ENCODE measurements at places on chromosomes 2 and 18.

GRCh38 chr2:202069170-202070067 lies 3.6 kb upstream of the KIAA2012 start:
- DNase-seq = no peak

DNA sequence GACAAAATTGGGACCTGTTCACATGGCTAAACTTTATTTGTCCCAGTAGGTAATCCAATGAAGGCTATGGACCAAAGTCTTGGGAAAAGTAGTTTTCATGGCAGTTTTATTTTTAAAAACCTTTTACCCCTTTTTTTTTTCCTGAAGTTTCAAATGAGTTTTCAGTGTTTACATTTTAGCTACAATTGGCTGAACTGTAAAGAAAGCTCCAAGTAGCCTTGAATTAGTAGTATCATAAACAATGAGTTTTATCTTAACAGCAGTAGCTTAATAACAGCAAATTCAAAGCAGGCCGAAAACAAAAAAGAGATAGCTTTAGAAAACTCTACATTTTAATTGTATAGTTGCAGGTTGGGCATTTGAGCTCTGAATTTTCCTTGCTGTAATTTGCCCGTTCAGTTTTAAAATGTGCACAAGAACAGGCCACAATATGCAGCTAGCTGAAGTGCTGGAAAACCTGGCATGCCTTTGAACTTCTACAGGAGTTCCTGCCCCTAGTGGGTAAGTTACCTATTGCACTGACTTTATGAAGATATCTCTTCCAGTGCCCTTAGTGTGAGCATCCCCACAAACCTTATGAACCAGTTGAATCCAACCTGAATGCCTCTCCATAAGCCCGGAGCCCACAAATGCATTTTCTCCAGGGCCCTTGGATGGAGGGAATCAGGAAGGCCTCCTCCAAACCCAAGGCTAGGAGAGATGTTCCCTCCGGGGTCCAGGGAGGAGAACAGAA lies 106.7 kb downstream of the XRCC5 start:
- DNase-seq = no peak

- peak; percentile 14 for DNase-seq
Observed at GRCh38 chr2:129396980-129397599, 582.4 kb upstream of the RAB6C start.

DNA sequence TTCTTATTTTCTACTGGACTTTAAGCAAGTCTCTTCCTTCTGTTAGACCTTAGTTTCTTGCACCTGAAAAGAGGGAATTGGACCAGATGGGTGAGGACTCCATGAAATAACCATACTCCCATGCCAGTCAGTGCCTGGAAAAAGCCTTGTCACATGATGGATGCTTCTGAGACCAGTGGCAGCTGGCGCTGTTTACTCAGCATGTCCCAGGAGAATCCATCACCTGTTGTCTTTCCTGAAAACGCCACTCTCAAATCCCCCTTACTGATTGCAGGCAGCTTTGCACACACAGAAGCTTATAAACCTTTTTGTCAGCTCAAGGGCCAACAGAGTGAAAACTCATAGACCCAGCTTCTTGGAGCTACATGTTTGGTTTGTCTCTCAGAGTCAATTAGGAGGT lies 117.6 kb downstream of the POLE4 start:
- DNase-seq = no peak

GRCh38 chr2:154720651-154721050 lies 22.2 kb downstream of the KCNJ3 start:
- DNase-seq = no peak

GRCh38 chr2:107364361-107364950 lies 462.2 kb upstream of the RGPD4 start:
- no peak for DNase-seq

- no peak for DNase-seq
Observed at GRCh38 chr2:74983631-74984392, 25.4 kb downstream of the POLE4 start.

DNA sequence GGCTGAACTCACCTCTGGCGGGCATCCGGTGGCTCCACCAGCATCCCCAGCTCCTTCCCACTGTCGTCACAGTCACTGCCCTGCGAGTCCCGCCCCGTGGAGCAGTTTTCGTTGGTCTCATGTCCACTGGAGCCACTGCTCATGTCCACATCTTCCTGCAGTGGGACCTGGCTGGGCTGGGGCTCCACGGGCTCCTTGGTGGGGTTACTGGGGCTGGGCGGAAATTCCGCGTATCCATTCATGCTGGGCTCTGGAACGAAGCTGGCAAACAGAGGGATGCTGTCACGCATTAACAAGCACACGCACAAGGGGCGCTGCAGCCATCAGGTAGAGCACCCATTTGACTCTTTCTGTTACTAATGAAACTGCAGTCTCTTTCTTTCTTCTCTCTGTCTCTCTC lies 10.7 kb downstream of the PER2 start:
- no peak for DNase-seq

GRCh38 chr2:149467436-149467835 lies 120.1 kb downstream of the MMADHC start:
- no peak for DNase-seq

GRCh38 chr2:84959566-84960506 lies 11.1 kb upstream of the KCMF1 start:
- DNase-seq = no peak

GRCh38 chr18:57644540-57644939 lies 22.9 kb upstream of the NARS1 start:
- DNase-seq = no peak

- DNase-seq = peak; percentile 44
Observed at GRCh38 chr2:86253424-86253823, 54.2 kb downstream of the MRPL35 start.

GRCh38 chr2:28438532-28439063 lies 45.9 kb downstream of the FOSL2 start:
- no peak for DNase-seq

DNA sequence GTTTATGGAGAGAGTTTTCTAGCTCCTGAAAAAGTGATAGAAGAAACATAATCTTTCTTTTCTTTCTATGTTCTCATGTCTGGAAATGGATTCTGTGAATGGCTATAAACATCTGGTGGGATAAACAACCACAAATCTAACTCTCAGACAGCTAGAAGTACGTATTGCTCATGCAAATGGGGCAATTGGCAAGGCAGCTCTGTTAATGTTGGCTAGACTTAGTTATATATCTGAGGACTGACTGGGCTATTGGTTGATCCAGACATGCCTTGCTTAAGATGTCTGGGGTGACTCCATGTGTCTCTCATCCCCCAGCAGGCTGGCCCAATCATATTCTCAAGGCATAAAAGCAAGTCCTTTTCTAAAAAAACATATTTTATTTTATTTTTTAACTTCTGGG lies 939.2 kb upstream of the NRXN1 start:
- no peak for DNase-seq

DNA sequence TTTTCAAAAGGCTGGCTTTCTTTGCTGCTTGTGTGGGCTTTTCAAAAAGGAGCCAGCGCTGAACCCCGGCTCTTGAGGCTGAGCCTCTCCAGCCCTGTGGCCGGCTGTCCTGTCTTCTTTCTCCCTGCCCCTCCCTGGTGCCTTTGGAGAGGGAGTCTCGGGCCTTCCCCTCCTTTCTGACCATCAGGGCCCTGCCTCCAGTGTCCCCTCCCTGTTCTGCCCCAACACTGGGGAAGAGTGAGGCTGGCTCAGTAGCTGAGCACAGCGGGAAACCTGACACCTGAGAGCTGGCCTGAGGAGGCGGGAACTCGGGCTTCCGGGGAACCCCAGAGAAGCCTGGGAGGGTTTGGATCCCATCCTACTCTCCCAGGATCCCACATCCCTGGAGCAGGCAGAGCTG lies 232.1 kb downstream of the LOXHD1 start:
- no peak for DNase-seq

DNA sequence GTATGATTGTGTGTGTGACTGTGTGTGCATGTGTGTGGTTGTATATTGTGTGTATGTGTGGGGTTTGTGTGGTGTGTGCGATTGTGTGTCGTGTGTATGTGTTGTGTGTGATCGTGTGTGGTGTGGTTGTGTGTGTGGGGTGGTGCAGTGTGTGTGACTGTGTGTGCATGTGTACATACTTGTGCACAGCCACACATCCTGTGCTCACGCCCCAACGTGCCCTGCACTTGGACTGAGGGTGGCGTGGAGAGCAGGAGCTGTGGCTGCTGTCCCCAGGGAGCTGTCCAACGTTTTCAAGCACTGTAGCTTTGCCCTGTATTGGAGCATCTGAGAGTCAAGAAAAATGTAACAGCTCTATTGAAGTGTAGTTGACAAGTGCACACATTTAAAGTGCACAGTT lies 243.2 kb upstream of the HDAC4 start:
- peak; percentile 25 for DNase-seq

- no peak for DNase-seq
Observed at GRCh38 chr2:238868616-238869292, 20.9 kb downstream of the TWIST2 start.

DNA sequence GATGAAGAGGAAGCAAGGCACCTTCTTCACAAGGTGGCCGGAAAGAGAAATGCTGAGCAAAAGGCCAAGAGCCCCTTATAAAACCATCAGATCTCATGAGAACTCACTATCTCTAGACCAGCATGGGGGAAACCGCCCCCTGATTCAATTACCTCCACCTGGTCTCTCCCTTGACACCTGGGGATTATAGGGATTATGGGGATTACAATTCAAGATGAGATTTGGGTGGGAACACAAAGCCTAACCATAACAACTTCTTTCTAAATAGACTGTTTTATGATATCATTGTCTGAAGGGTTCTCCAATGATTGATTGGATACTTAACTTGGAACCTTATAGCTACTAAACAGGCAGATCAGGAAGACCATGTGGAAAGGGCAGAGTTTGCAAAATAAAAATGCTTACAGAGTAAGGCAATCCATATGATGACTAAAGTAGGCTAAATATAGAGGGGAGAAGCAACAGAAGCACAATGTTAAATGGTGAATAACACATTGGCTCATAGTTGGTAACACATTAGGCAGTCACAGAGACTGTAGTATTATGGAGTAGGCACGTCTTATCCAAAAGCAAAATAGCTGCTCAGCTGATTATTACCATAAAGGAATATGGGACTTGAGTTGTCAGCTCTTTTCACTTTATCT lies 179.0 kb downstream of the BARD1 start:
- no peak for DNase-seq

All from suppressor macrophage treated with lipopolysaccharide for 1 hour (primary cell).